Fibroblast of the aortic adventitia (primary cell): ENCODE measurements at places on chromosomes 1 and 21. TPM values are rescaled to one million over a fixed set of nuclear protein-coding genes. Genes with fewer than 3 reads are reported as not detected.
A peak's percentile ranks its signal among the peaks of the same experiment; 100 is the strongest.

SYT11 gene
- total RNA-seq: 19.5 and 48.6 TPM in 2 replicates

DNA sequence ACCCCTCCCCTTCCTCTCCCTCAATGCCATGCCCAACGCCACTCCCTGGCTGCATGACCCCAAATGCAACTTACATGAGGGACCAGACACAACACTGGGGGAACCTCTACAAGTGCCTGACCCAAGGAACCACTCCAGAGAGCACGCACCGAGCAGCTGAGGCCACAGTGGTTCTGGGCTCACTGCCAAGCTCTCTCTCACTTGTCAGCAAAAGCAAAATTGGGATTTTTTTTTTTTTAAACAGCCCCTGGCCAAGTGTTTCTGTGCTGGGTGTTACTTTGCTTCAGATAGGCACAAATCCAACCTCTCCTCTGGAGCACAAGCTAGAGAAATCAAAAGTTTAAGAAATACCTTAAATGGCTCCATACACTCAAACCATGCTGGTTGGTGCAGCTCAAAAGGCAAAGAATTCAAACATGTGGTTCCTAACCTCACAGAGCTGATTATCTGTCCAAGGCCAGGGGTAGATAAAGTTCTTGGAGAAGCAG lies 363.0 kb downstream of the SETD4 start:
- DNase-seq: peak; percentile 51

ARHGEF19 gene
- 2.8 and 12.1 TPM in 2 replicates for total RNA-seq

DNA sequence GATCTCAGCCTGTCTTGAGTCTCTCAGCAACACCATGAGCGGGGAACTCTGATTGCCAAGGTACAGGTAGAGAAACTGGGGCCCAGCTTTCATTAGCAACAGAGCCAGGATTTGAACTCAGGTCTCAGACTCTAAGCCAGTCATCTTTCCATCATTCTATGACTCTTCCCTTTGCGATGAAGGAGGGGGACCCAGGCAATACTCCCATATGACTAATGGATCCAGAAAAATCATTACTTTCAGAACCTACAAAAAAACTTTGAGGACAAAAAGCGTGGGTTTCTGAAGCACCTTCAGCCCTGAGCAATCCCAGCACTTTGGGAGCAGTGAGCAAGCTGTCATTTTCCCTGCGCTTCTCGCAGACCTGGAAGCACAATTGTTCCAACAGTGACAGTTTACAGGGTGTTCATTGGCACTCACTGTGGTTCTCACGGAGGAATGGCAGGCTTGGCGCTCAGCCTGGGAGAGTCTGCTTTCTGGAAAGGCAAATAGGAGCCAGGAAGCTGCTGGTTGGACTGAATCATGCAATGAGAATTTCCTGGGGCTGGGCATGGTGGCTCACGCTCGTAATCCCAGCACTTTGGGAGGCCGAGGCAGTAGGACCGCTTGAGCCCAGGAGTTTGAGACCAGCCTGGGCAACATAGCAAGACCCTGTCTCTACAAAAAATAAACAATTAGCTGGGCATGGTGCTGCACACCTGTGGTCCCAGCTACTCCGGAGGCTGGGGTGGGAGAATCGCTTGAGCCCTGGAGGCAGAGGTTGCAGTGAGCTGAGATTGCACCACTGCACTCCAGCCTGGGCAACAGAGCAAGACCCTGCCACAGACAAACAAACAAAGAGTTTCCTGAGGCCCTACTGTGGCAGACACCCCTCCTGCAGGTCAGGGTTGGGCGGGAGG lies 40.1 kb downstream of the SLC2A7 start:
- peak; percentile 97 for DNase-seq

DNA sequence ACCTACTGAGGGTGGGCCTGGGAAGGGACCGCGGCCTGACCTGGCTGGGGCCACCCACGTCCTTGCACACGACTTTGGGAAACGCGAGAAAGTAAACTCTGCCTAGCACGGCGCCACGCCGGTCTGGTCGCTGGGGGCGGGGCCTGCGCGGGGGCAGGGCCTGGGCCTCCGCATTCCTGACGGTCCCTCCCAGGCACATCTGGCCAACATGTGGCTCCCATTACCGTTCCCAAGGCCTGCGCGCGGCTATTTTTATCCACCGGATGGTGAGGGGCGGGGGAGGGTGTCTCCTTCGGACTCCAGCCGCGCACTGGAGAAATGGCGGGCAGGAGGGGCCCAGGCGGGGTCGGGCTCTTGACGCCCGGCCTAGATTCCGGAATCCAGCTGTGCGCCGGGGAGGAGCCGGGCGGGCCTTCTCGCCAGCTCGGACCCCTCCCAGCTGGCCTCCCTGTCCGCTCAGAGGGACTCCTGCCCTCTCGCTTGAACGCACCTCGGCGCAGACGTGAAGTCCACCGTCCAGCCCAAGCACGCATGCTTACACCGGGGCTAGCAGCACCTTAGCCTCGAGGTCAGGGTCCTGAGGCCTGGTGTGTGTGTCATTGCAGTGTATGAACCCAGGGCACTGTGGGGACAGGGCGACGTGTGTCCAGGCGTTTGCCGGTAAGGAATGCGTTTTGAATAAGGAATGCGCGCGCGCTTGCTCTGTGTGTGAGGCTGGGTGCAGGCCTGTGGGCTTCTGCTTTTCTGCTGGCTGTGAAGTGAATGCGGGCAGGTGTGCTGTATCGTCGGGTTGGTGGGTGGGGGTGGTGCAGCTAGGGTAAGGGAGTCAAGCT lies 2.1 kb downstream of the EVA1B start:
- DNase-seq: peak; percentile 96

- no peak for DNase-seq
These were observed 26.4 kb downstream of the HIVEP3 start for GRCh38 chr1:41892301-41892781.

GRCh38 chr1:53572065-53572814 lies 113.0 kb downstream of the DMRTB1 start:
- DNase-seq: peak; percentile 25

DNA sequence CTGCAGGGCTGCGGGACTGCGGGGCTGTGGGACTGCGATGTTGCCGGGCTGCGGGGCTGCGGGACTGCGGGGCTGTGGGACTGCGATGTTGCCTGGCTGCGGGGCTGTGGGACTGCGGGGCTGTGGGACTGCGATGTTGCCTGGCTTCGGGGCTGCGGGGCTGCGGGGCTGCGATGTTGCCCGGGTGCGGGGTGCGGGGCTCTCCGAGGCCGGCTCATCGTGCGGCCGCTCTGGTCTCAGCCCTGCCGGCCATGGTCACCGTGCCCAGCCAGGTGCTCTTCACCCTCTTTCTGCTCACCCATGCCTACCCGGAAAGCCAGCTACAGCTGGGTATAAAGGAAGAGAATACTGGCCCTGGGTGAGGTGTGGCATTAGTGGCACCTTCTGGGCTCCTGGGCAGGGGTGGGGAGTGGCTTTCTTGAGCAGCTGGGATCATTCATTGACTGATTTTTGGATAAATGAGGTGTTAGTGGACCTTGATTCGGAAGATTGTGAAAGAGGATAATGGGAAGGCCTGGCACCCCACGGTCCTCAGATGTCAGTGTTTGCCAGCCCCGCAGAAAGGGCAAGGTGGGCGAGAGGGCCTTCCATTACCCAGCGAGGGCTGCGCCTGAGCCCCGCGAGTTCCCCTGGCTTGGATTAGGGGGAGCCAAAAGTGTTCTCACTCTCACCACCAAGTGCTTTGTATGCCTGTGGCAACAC lies 36.3 kb downstream of the COQ8A start:
- no peak for DNase-seq

DNA sequence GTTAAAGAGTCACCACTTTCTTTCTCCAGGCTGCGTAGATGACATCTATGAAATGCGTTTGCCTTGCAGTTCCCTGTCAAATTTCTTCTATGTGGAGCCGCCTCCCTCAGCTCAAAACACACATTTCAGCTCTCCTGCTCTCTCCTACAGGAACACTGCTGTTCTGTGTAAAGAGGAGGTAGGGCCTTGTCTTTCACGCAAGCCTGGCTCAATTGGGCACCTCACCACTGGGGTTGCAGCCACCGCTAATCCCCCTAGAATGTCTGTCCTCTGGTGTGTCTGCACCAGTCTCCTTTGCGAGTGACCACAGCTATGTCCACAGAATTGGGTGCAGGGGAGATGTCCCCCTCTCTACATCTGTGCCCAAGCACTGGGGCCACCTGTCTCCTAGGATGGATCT lies 31.8 kb upstream of the CFHR4 start:
- DNase-seq: no peak

GRCh38 chr1:61531716-61532115 lies 193.2 kb downstream of the TM2D1 start:
- DNase-seq: no peak

- DNase-seq: no peak
These were observed 9.1 kb downstream of the TUFT1 start for GRCh38 chr1:151549199-151549598.

OLIG2 gene
- total RNA-seq: not detected in 2 replicates
